Heart left ventricle (tissue), 16 donors: ENCODE measurements at places on chromosomes 1 and 21. TPM values are rescaled to one million over a fixed set of nuclear protein-coding genes. Genes with fewer than 3 reads are reported as not detected.

GRCh38 chr21:44334329-44335030 lies 4.7 kb downstream of the CFAP410 start:
- no peak for DNase-seq

- DNase-seq, result no peak
Measured at GRCh38 chr1:151325231-151325630, 2.0 kb downstream of the PI4KB start.

DNA sequence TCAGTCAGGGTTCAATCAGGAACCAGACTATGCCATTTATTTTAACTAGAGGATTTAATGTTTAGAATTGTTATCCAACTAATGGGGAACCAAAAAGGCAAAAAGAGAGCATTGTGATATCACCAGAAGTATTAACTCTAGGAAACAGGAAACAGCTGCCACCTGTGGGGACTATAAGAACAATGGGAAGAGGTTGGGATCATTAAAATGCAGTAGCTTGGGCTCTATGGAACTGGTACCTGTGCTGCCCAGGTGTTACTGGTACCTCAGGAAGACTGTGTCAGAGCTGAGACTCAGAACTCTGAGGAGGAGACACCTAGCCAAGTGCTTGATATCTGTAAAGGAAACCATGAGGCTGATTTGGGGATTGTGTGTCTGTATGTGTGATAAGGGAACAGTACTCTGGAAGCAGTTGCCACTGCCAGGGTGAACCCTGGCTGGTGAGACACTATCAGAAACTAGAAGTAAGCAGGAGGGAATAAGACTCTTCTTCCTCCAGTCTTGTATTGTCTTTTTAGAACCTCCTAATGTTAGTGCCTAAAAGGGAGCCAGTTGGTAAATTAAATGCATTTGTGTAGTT lies 49.4 kb downstream of the MAN1A2 start:
- no peak for DNase-seq

Gene PARP1
- polyA plus RNA-seq, result 50.4 TPM

- DNase-seq, result no peak
Measured at GRCh38 chr1:229238674-229239415, 32.1 kb upstream of the RAB4A start.

- DNase-seq, result no peak
Measured at GRCh38 chr1:57474137-57474750, 50.4 kb upstream of the DAB1 start.

Gene SH2D2A
- 1.1 TPM for polyA plus RNA-seq

GRCh38 chr1:77412820-77413530 lies 131.2 kb downstream of the AK5 start:
- DNase-seq, result no peak

DNA sequence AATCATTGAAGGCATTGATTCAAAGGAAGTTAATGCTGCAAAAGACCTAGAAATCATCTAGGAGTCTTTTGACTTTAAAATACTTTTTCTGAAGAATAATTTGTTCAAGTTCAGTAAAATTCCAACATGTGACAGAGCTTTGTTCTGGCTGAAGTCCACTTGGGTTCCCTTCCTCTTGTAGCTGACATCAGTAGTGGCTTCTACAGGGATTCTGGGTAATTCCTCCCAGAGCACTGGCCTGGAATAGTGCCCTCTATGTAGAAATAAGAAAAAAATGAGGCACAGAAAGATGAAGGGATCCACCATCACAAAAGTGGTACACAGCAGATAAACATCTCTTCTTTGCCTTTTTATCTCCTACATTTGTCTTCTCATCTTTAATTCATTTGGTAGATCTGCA lies 548.1 kb downstream of the LTN1 start:
- DNase-seq, result no peak

DNA sequence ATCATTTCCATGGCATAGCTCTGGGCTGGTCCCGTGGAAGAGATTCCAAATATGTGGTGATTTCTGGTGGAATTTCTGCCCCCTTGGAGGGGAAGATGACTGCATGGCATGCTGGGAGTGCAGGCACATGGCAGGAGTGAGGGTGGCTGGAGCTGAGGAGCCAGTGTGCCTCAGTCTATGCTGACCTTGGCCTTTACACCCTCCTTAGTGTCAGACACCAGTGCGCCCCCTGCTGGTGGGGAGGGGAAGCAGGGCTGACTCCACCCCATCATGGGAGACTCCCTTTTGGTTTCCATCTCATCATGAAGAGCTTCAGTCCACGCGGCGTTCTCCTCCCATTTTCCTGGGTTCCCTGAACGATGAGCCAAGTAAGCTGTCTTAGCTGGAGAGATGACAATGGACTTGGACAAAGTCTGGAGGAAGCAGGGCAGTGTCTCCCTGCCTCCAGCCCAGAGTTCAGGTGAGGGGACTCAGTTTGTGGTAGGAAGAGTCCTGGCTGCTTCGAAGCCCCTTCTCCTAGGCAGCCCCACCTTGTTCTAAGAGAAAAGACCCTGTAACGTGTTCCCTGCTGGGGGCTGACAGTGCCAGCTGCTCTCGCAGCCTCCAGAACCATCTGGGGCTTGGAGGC lies 10.3 kb downstream of the ALX3 start:
- DNase-seq, result peak; percentile 49

- no peak for DNase-seq
Measured at GRCh38 chr1:177020851-177021589, 143.5 kb downstream of the ASTN1 start.

GRCh38 chr1:61284248-61284854 lies 202.0 kb downstream of the NFIA start:
- no peak for DNase-seq

DNA sequence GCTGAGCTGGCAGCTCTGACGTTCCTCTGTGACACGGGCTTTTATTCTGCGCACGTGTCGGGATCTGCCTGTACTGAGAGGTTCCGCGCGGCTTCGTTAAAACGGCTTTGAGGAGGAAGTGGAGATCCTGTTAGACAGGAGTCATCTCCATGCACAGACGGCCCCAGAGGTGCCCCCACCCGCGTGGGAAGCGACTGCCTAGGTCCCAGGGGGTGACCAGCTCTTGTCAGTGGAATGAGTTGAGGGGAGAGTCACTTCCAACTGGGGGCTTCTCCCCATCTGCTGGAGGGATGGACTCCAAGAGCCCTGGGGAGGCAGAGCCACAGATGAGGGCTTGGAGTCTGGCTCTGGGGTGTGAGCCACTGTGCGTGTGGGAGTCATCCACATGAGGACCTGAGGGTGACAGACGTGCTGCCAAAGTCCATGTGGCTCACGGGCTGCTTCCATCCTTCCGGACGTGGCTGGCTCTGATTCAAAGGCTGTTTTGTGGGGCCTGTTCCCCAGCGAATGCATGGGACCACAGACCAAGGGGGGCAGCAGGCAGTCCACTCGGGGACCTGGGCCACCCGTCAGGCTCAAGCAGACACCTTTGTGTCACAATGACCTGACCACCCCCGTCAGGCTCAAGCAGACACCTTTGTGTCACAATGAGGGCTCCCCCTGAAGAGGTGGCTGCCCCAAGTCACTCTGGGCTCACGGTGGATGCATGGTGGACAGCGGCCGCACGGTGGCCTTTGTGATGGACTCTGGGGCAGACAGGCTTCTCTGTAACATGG lies 26.8 kb downstream of the PTTG1IP start:
- DNase-seq, result peak; percentile 65

GRCh38 chr1:172325531-172325930 lies 95.0 kb upstream of the C1orf105 start:
- DNase-seq, result no peak

- DNase-seq, result no peak
Measured at GRCh38 chr1:230070321-230071208, 3.5 kb downstream of the GALNT2 start.

DNA sequence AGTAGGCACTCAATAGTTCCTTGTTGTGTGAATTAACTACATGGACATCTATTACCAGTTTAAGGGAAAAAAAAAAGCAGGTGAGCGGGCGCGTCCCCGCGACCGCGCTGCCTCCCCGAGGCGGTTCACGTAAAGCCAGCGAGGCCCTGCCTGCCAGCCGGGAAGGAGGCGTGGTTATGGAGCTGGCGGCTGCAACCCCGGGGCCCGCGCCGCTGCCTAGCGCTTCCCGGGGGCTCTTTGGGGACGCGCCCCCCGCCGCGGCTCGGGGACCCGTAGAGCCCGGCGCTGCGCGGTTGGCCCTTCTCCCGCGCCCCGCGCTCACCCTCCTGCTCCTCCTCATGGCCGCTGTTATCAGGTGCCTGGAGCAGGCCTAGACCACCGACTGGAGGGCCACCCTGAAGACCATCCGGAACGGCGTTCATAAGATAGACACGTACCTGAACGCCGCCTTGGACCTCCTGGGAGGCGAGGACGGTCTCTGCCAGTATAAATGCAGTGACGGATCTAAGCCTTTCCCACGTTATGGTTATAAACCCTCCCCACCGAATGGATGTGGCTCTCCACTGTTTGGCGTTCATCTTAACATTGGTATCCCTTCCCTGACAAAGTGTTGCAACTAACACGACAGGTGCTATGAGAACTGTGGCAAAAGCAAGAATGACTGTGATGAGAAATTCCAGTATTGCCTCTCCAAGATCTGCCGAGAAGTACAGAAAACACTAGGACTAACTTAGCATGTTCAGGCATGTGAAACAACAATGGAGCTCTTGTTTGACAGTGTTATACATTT lies 2.6 kb upstream of the CC2D1B start:
- DNase-seq, result peak; percentile 50

- DNase-seq, result peak; percentile 56
Measured at GRCh38 chr1:184152434-184152898, 100.9 kb downstream of the TSEN15 start.

DNA sequence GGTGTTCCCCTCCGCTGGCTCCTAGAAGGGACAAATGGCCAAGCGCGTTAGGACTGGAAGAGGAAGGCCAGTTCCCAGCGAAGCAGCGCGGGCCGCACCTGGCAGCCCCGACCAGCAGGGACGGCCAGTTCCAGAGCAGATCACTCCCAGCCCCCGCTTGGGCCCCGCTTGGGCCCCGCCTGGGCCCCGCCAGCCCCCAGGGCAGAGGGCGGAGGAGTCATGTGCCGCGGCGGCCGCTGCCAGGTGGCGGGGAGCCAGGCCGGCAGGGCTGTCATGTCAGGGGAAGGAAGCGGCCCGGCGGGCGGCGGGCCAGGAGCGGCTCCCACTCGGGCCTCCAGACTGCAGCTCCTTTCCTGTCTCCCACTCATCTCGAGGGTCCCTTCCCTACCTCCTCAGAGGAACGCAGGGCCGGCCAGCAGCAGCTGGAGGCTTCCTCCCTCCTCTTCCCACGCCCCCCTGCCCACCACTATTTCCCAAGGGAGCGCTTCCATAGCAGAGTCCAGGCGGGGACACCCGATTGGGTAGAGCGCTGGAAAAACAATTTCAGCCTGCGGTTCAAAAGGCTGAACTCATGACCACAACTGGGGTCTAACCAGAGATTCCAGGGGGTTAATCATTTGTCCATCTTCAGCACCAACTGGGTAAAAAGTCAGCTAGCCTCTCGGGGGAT lies 16.5 kb downstream of the ZNF697 start:
- peak; percentile 94 for DNase-seq

GRCh38 chr21:44927259-44927586 lies 6.5 kb upstream of the ITGB2 start:
- DNase-seq, result no peak

DNA sequence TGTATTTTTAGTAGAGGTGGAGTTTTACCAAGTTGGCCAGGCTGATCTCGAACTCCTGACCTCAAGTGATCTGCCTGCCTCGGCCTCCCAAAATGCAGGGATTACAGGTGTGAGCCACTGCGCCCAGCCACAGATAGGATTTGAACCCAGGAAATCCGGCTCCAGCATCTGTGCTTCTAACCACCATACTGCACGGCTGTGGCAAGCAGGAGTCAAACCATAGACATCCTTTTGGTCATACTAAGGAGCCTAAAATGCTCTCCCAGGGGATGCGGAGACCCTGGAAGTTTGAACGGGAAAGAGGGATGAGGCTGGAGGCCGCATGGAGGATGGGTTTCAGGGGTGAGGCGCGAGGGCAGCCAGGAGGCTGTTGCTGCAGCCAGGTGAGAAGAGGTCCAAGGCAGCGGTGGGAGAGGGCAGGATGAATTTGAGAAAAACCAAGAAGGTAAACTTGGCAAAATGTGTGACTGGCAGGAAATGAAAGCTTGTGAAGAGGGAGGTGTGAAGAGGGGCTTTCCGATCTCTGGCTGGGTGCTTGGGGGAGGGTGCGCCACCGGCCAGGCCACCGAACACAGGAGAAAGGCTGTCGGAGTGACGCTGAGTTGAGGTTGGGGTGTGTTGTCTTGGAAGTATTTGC lies 24.0 kb upstream of the CDK18 start:
- DNase-seq, result no peak

DNA sequence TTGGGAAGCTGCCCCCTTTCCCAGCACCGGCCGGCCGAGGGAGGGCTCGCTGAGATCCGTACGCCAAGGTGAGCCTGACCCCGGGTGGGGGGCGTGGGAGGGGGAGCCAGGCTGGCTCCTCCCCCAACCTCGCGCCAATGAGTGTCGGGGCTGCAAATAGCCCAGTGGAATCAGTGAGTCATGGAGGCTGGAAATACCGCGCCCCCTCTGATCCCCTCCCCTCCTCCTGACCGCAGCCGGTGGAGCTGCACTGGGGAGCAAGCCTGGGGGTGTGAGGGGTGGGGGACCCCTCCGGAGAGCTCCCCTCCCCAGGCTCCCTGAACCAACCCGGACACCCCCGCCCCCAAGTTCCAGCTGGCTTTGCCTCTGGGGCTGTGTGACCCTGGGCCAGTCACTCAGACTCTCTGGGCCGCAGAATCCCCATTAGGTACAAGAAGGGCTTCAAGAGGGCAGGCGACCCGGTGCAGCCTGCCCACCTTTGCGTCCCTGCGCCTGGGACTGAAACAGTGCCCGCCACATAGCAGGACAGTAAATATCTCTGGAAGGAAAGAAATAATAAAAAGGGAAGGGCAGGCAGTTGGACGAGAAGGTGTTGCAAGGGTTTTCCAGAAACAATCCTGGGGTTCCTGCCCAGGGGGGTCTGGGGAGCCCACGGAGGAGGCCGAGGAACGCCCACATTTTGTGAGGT lies 4.5 kb downstream of the HSPB7 start:
- peak; percentile 86 for DNase-seq

- DNase-seq, result no peak
Measured at GRCh38 chr21:25934130-25934529, 199.4 kb downstream of the GABPA start.

GRCh38 chr1:23964790-23965740 lies 5.4 kb downstream of the PNRC2 start:
- DNase-seq, result no peak

Gene LHX8
- not detected for polyA plus RNA-seq

DNA sequence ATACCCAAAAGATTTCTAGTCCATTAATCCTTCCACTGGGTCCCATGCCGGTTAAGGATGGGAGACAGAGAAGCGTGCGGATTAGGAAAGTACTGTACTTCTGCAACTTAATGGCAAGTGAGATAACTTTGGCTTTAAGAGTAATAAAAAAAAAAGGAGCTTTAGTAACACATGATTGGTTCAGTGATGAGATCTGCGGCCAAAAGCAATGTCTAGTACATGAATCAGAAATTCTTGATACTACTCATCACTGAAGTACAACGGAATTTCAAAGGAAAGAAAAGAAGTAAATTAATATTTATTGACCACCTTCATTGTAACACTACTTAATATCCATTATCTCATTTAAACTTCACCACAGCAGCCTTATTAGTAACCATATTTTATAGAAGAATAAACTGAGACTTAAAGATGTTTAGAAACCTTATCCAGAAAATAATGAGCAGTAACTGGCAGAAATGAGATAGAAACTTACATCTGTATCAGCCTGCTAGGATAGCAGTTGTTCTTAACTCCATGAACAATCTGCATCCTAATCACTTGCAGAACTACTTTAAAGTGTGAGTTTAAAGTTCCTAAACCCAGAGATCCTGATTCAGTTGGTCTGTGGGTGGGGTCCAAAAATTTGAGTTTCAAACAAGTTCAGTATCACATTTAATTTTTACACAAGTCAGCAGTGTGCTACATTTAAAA lies 14.1 kb upstream of the NUF2 start:
- DNase-seq, result no peak
